ENCODE measurements at places on chromosomes 12 and 14.

DNA sequence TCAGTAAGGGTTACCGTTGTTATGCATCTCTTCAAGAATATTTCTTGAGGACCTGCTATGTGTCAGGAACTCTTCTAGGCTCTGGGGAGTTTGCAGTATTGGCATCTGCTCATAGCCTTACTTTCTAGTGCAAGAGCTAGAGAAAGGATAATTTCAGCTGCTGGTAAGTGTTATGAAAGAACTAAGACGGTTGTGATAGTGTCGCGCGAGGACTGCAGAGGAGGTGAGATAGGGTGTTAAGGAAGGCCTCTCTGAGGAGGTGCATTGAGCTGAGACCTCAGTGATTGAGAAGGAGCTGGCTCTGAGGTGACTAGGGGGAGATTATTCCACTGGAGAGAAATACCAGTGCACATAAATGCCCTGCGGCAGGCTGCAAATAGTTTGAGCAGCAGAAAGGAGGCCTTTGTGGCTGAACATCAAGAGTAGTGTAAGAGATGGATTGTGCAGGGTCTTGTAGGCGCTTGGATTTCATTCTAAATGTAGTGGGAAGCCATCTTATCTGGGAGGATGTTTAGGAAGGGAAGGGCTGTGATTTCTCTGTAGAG is 824 bp downstream of the DDX55 start:
- no peak for DNase-seq

GRCh38 chr12:42982828-42983227 is 393.3 kb upstream of the PRICKLE1 start:
- DNase-seq: no peak

GRCh38 chr14:78018283-78018682 is 151.9 kb upstream of the NRXN3 start:
- no peak for DNase-seq

DNA sequence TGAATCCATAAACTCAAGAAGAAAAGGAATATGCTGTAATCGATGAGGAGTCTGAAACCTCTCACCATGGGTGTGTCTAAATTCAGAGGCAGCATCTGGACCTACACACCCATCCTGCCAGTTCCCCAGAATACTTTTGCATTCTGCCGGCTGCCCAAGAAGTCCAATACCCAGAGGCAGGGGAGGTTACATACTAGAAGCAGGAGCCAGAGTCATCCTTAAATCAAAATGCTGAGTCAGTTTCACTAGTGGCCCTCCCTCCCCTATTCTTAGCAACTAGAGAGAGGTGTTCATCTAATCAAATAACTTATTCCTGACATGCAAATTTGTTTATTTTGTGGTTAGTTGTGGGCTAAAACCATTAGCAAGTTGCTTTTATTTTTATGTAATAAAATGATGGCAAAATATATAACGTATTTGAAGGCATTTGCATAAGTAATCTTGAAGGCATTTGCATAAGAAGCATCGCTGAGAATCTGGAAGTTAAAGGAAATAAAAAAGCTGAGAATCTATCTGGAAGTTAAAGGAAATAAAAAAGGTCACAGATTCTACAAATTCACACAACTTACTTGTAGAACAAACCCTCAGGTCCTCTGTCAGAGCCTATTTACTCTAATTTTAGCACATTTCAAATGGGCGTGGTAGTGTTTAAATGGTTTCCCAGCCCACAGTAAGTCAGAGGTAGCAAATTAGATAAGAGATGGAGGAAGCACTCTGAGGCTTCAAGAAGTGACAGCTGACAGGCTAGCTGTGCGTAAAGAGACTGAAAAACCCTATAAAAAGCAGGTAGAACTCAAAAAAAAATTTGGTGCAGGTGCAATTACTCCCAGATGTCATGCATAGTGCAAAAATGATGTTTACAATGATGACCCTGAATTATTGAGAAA is 7.8 kb downstream of the BHLHE41 start:
- no peak for DNase-seq

DNA sequence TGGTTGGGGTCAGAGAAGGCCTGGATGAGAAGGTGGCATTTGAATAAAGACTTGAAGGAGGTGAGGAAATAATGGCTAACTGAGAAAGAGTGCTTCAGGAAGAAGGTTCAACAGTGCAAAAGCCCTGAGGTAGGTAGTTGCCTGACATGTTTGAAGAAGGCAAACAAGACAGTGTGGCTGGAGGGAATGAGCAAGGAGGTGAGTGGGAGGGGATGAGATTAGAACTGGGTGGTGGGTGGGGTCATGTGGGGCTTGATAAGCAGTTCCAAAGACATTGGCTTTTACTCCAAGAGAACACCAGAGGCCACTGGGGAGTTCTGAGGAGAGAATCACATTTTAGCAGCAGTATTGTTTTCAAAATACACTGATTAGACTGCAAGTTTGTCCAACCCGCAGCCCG is 50.5 kb downstream of the HSPB8 start:
- DNase-seq: no peak

GRCh38 chr12:45577844-45578399 is 151.6 kb upstream of the ARID2 start:
- DNase-seq: peak; percentile 87

DNA sequence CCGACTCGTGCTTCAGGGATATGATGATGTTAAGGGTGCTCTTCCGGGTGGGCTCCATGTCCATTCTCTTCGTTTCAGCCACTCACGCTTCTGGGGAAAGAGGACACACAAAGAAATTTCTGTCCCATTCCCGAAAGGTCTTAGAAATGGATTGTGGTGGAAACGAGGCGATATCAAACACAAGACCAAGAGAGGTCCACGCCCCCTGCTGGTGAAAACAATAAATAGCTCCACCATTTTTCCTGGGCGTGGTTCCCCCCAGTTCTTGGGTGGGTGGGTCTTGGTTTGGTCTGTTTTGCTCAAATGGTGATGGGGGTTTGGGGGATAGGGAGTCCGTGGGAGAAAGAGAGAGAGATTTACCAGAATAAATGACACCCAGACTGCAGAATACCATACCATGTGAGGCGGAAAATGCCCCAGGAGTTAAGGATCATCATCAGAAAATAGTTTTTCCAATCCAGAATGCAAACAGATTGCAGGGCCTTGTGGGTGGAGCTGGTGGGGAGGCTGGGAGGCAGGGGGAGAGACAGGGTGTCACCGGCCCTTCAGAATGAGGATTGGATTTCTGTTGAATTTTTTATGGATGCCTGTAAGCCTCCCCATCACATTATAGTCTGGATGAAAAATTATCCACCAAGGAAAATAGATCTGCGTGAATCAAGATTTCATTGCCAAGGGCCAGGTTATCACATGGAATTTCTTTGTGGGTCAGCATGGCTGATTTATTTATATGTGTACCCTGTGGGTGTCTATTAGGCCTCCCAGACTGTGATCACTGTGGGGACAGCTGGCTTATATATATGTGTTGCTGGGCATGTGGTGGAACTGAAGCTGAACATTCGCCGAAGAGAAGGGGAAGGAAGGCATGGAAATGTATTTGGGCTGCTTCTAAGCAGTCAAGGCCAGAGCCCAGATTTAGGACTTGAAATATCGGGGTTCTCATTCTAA is 55.8 kb downstream of the SRRM4 start:
- peak; percentile 41 for DNase-seq

- DNase-seq: no peak
Measured at GRCh38 chr14:106013879-106014376, 487.5 kb downstream of the TMEM121 start.

DNA sequence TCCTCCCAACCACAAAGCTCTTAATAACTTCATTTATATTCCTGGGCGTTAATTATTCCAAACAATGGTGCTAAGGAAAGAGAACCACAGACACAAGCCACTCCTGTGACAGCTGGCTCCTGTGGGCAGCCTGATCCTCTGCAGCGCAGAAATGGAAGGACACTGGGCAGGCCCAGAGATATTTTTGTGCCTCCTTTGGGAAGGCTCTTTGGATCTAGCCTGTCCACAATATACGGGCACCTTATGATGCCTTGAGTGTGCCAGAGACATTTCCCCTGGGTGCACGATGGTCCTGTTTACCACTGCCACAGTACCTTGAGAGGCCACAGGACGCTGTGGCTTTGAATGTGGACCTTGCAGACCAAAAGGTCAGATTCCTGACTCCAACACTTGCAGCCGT is 2.1 kb downstream of the ASB2 start:
- DNase-seq: no peak

DNA sequence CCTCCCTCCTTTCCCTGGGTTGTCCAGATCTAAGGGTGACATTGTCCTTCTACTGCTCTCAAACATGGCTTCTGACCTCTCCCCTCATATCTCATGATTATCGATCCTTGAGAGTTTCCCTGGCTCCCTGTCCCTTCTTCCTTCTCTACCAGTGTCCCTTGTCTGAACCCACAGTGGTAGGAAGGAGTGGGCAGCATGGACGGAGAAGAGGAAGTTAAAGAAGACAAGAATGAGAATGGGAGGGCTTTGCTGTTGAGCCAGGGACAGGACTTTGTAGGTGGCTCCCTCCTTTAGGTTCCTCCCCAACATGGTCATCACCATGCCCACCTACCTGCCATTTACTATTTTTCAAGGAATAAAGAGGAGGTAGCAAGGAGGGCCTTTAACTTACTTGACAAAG is 166.7 kb downstream of the TMEM117 start:
- DNase-seq: no peak

GRCh38 chr12:123150275-123150743 is 581 bp downstream of the PITPNM2 start:
- no peak for DNase-seq

DNA sequence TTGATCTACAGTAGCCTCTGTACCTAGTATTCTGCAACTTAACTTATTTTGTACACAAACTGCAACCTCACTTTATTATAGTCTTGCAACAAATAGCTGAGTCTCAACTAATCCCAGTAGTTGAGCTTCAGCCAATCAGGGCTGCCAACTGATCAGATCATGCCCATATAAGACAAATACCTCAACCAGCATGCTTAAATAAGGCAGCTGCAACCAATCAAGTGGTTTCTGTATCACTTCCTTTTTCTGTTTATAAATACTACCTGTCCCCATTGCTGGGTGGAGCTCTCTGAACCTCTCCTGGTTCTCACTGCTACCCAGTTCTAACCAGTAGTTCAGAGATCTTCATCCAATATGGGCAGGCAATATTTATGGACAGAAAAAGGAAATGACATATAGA is 248.5 kb upstream of the FBXO33 start:
- DNase-seq: no peak

- DNase-seq: no peak
Measured at GRCh38 chr14:89509891-89510290, 92.9 kb upstream of the FOXN3 start.

- no peak for DNase-seq
Measured at GRCh38 chr12:127546721-127547505, 720.1 kb upstream of the TMEM132C start.

GRCh38 chr12:95291501-95291900 is 73.9 kb downstream of the VEZT start:
- no peak for DNase-seq

DNA sequence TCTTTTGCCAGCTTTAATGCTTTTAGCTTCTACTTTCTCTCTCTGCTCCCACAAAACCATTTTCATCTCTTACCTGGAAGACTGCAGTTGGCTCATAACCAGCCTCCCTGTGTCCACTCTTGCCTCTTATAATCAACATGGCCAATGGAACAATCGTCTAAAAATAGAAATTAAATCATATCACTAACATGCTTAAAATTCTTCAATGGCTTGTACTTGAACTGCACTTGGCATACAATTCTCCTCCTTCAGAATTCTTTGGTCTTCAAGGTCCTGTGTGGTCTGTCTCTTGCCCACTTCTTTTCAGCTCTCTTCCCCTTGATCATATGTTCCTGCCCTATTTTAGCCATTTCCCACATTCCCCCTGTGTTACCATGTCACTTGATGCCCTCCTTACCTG is 342.2 kb downstream of the ATP23 start:
- DNase-seq: no peak
